ENCODE measurements at places on chromosomes 3 and 15. TPM values are rescaled to one million over a fixed set of nuclear protein-coding genes. Genes with fewer than 3 reads are reported as not detected.

The SOX14 gene
- not detected for total RNA-seq

The CD96 gene
- total RNA-seq: 0.57 TPM

The GFM1 gene
- 58.4 TPM for total RNA-seq

DNA sequence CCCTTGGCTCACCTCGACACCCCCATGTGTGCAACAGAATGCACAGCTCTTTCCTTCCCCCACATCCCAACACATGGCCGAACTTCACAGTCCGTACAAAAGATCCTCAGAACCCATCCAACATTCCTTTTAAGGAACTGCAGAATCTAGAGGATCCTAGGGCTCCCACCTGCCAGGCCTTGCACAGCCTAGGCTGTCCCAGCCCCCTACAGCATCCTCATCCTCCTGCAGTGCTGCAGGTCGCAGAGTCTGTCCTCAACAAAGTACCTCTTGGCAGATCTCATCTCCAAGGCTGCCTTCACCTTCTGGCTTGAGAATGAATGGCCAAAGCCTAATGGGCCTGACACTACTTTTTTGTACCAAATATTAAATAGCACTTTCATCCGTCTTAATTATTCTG lies 19.8 kb downstream of the PRR23E start:
- DNase-seq: no peak

GRCh38 chr3:131796111-131796510 lies 238.7 kb downstream of the CPNE4 start:
- DNase-seq: no peak

DNA sequence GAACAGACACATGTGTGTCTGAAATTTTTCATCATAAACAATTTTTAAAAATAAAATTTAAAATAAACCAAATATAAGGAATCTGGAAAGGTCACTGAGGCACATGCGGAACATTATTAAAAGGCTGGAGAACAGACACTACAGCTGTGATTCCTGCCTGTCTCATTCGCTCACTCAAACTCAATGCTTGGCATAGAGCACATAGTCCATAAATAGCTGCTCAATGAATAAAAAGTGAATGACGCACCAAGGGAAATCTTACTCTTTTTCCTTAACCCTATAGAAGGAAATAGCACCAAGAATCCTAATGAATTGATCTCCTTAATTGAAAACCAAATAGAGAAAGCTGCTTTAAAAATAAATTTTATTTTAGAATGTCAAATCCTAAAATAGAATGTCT lies 98.4 kb downstream of the FSIP1 start:
- DNase-seq: no peak

DNA sequence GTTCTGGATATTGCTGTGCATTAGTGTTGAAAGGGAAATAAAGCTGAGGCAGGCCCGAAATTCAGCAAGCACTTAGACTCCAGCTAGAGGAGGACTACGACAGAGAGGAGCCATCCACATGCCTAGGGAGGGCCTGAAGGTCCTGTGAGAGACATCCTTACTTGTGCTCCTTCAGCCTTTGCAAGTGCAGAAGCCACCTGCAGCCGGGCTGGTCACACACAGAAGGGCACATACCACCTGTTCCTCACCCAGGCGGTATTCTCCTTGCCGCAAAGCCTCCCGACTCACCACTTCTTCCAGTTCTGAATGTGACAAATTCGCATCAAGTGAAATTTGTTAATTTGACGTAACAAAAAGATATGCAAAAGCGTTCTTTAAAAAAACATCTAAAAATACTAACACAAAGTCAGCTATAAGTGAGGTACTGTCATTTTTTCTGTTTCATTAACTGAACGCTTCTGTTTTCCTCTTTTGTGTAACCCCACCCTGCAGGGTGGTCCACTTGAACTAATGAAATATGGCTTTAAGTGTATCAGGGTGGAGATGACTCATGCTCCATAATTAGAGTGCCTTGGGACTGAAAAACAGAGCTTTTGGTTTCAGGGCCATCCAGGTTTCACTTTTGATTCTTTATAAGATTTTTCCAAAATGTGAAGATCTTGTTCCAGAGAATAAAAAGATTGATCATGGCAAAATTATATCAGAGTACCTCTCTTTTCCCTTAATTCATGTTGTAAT lies 467.9 kb upstream of the ATP11B start:
- no peak for DNase-seq

DNA sequence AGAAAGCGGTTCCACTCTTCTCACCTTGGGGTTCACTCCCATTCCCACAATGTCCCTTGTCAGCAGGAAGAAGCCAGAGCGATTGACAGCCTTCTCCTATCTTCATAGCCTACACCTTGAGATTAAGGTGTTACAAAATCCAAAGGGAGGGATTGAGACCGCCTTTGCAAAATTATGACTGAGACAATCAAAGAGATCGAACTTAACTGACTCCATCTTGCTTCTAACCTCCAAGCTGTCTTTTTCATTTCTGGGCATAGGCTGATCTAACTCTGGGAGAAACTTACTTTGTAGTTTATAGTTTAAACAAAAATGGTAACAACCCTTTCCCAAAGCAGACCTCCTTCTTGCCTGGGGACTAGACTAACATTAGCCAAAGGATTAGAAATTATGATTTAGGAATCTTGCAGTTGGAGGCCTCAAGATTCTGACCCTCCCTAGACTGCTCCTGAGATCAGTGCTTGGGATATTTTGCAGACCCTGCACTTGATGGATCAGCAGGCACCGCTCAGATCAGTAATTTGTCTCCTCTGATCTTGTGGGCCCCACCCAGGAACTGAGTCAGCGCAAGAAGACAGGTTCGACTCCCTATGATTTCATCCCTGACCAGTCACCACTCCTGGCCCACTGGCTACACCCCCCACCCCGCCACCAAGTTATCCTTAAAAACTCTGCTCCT lies 40.0 kb downstream of the PAQR5 start:
- no peak for DNase-seq

DNA sequence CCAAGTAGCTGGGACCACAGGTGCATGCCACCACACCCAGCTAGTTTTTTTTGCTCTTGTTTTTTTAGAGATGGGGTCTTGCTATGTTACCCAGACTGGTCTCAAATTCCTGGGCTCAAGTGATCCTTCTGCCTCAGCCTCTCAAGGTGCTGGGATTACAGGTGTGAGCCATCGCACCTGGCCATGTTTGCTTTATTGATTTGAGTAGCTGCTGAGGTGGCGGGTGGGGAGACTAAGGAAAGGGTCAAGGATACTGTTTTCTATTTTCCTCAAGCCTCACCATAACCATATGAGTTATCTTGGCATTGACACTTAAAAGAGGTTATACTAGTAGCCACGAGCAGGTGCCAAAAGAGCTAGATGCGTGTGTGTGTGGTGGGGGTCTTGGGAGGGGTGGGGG lies 39.0 kb downstream of the CYFIP1 start:
- DNase-seq: no peak

DNA sequence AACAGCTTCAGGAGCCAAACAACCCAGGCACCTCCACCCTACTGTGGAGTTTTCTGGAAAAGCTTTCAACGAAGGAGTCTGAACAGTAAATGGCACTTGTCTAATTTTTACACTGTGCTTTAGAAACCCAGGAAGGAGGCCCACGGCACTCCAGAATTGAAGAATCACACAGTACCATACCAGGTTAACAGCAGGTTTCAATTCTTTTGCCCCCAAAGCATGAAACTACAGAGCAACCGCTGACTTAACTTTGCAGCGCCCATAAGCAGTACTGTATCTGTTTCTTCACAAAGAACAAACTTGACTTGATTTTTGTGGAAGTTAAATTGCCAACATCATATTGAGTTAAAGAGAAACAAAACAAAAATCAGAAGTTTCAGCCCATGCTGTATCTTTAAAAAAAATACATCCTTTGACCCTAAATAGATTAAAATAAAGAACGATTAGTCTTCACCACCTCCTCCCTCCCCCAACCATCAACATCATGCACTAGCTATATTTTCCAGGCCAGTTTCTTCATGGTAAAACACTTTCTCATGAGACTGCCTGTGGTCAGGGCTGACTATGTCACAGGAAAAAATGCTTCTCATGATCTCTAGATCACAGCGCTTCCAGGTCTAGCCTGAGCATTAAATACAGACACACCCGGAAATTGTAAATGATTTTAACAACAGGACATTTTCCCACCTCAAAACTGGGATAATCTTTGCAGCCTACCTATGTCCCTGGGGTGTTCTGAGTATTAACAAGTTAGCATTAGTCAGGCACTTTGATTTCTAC lies 456.3 kb downstream of the FOXP1 start:
- no peak for DNase-seq

GRCh38 chr3:15614958-15615357 lies 13.4 kb downstream of the BTD start:
- no peak for DNase-seq

DNA sequence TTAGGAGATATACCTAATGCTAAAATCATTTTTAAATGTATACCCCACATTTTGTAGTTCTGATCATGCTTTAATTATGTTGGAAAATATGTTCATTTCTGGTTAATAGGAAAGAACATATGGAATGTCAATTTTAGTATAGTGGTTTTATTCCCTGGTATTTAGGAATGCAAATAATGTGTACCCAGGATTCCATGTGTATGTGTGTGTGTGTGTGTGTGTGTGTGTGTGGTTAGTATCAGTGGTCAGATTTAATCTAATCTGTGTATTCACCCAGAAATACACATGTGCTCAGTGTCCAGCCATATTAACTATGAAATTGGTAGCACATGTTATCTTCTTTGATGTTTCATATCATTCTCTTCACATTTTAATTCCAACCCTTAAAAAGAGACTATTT lies 233.5 kb upstream of the DCBLD2 start:
- DNase-seq: no peak

DNA sequence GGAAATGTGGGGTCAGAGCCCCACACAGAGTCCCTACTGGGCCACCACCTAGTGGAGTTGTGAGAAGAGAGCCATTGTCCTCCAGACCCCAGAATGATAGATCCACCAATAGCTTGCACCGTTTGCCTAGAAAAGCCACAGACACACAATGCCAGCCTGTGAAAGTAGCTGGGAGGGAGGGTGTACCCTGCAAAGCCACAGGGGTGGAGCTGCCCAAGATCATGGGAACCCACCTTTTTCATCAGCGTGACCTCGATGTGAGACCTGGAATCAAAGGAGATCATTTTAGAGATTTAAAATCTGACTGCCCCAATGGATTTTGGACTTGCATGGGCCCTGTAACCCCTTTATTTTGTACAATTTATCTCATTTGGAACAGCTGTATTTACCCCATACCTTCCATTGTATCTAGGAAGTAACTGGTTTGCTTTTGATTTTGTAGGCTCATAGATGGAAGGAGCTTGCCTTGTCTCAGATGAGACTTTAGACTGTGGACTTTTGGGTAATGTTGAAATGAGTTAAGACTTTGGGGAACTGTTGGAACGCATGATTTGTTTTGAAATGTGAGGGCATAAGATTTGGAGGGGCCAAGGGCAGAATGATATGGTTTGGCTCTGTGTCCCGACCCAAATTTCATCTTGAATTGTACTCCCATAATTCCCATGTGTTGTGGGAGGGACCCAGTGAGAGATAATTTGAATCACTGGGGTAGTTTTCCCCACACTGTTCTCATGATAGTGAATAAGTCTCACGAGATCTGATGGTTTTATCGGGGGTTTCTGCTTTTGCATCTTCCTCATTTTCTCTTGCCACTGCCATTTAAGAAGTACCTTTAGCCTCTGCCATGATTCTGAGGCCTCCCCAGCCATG lies 49.0 kb downstream of the CD200 start:
- no peak for DNase-seq

DNA sequence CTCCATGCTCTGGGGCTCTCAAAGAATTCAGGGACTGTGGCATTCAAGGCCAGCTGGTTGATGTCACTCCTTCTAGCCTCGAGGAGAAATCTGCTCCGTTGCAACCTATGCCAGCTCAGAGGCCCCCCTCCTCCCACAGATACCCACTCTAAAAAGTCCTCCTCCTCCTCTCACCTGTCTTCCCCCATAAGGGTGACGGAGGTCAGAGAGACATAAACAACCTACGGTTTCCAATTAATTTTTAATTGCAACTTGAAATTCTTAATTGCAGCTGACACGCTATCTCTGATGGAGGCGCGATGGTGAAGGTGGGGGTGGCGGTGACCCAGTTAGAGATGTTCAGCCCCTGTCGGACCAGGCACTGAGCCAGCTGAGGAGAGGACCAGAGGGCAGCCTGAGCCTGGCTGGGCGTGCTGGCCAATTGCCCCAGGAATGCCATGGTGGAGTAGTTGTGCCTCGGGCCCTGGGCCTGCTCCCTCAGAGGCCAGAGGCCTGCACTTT lies 43.2 kb upstream of the INSYN1 start:
- peak; percentile 80 for DNase-seq

DNA sequence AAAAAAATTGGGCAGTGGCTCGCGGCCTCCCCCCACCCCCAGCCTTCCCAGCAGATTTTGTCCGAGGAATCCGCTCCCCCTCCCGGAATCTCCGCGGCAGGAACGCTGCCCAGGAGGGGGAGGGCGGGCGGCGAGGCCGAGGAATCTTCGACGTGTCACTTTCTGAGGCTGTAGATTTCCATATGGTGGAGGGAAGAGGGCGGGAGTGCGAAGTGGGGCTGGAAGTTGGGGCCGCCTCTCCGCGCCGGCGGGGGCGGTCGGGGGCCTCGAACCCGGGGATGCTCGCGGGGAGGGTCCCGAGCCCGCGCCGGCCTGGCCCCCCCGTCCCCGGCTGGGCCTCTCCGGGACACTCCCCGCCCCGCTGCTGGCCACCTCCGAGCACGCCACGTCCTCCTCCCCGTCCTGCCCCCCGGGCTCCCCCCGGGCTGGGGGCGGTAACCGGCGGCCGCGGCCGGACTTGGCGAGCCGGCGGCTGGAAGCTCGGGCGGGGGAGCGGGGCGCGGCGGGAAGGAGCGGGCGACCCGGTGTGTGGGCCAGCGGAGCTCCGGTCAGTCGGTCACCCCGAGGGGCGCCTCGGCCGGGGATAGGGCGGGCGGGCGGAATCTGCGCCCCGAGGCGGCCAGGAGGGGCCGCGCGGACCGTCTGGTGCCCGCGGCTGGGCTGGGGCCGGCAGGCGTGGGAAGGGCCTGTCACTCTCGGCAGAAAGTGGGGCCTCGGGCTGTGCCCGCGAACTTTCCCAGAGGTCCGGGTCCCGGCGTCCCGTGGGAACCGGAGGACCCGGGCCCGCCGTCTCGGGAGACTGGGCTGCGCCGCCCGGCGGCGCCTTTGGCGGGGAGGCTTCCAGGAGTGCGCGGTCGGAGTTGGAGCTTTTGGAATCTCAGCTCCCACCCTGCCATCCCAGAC lies 951 bp downstream of the FNDC3B start:
- peak; percentile 92 for DNase-seq

DNA sequence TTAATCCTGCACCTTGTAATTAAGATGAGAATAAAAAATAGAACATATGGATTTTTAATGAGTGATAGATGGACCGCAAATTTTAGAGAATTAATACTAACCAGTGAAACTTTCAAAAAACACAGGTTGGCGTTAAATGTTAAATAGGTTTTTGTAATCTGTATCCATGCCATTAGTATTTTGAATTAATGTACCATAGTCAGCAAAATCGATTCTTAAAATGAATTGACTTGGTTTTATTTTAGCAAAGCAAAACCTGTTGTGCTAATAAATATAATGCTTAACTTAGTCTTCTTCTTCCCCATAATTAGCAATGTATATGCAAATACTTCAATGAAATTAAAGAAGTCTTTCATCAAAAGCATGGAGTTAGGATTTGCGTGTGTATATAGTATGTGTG lies 63.1 kb downstream of the EPHA6 start:
- DNase-seq: no peak

- no peak for DNase-seq
Measured at GRCh38 chr15:91146728-91147127, 46.7 kb downstream of the SV2B start.
